ENCODE measurements at places on chromosomes 2 and 18.

DNA sequence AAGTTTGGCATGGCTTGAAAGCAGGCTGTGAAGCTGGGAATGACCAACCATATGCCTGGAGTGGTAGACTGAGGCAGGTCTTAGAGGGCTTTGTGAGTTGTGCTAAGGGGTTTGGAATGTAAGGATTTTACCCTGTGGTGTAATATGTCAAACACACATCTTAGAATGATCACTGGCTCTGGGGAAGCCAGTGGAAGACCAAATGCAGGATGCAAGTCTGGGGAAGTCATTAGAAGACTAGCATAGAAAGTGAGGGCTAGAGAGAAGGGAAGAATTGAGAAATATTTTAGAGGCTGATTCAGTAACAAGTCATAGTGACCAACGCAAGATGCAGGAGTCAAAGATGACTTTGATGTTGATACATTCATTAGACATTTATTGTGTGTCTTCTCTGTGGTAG is 3.5 kb upstream of the FHOD3 start:
- no peak for DNase-seq

DNA sequence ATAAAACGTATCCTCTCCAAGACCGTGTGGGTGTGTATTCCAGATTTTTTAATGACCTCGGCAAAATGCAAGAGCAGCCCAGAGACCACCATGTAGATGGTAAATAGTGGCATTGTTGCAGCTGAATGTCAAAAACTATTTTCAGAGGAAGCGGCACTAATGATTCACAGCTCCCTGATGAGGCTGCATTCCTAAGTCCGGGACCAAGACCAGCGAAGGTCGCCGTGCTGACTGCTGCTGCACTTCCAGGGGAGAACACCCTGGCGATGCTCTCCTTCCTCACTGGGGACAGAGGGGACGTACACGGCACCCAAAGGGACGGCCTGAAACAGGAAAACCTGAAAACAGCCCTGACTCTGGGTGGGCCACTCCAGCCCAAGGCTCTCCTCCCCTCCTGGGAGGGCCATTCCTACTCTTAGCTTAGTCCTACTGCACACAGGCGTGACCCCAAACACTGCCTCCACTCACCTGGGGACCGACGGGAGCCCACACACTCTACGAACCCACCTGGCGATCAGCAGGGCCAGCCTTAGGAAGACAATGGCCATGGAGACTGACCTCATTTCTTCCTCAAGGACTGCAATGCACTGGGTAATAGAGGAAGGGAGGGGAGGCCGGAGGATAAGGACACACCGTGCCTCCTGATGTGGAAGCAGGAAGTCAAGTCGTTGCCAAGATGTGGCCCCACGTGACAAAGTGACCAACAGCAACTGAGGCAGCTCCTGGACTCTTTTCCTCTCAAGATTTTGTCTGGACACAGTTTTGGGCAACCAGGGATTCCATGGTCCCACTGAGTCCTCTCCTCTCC is 82.8 kb downstream of the ZNF516 start:
- DNase-seq: no peak

DNA sequence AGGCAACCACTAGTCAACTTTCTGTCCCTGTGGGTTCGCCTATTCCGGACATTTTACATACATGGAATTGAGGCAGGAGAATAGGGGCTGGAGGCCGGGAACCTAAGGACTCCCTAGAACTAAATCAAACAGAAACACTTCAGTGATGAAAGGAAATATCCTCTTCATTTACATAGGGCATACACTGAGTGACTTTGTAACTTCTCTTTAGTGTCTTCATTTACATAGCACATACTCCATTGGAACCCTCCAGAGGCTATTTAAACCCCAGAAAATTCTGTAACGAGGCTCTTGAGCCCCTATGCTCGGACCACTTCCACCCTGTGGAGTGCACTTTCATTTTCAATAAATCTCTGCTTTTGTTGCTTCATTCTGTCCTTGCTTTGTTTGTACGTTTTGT is 56.5 kb downstream of the CCDC195 start:
- no peak for DNase-seq

DNA sequence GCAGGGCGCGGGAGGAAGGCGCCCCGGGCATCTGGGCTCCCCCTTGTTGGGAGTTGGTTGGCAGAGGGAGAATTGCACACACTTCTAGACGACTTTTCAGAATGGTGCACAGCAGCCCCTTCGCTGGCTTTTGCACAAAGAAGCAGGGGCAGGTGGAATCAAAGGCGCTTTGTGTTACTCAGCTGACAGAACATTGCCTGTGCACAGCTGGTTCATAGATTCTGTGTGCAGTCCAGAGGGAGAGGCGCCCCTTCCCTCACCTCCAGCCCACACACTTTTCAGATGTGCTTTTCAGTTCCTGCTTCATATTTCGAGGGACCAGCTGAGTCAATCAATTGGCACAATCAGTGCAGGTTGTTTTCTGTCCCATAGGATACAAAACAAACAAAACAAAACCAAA is 348.4 kb upstream of the RAB12 start:
- no peak for DNase-seq

GRCh38 chr2:236510034-236510433 is 59.6 kb upstream of the ACKR3 start:
- DNase-seq: no peak

DNA sequence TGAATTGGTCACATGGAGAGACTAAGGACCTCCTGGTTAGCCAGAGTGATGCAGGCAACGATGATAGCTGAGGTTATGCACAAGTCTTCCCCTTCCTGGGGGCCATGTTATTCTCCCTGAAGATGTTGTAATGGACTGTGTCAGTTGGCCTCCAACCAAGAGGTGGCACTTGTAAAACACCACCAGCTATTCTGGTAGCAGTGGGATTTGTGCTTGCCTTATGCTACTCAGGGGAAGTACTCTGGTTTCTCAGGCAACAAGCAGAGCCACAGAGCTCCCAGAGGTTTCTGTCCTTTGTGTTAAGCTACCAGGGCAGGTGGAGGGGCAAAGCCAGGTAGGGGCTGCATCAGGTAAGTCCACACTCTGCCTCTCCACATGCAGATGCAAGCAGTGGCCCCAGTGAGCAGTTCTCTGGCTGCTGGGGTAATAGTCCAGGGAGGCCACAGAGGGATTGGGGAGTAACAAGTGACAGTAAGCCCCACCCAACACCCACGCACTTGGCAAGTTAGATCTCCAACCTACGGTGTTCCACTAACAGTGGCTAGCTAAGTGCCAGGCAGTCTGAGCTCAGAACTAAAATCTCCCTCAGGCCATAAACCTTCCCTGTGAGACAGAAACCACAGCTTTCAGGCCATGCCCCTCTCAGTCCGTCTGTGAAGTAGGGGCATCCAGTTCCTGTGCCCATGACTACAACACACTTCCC is 99.7 kb downstream of the RND3 start:
- DNase-seq: no peak

- DNase-seq: no peak
Observed at GRCh38 chr2:28011322-28011737, 120.8 kb downstream of the BABAM2 start.
